ENCODE measurements at places on chromosomes 1 and 21.

DNA sequence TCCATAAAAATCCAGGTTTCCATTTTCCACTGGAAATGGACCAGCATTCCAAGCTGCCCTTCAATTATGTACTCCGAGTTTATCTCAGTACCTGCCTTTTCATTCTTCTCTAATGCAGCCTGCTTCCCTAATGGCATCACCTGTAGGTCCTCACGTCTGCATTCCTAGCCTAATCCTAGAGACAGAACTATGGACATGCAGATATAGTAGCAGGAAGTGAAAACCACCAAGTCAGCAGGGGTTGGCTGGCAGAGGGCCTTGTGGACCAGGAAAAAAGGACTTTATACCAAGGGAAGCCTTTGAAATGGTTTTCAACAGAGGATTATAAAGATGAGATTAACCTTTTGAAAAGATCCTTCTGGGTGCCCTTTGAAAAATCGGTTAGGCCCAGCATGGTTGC lies 135.7 kb upstream of the L1TD1 start:
- DNase-seq, result no peak

- no peak for DNase-seq
These were observed 2.8 kb downstream of the CDC7 start for GRCh38 chr1:91503332-91503900.

DNA sequence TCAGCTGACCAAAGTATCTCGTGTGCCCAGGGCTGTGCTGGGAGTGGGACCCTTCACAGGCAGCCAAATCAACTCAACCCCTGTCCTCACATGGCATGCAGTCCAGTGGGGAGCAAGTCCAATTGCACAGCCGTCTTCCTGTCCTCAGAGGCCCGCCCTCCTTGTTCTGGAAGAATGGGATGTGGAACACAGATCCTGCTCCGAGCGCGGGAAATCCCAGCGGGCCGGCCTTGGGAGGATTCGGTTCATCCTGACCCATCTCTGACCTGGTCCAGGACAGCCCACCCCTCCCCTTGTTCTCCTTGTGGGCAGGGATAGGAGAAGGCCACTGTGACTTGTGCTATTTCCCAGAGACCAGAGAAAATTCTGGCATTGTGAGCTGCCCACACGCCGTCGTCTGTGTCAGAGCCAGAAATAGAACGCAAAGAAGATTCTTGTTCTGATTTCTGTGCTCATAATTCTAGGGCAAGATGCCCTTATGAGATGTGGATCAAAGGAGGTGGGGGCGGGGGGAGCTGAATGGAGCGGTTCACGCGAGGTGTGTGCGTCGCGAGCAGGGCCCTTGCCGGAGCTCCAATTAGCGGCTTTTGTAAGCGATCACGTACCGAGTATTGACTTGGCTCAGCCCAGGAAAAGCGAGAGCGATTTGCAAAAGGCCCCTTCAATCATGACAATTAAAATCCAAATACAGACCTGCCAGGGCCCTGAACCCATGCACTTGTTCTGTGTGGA lies 79.2 kb downstream of the AJAP1 start:
- no peak for DNase-seq

DNA sequence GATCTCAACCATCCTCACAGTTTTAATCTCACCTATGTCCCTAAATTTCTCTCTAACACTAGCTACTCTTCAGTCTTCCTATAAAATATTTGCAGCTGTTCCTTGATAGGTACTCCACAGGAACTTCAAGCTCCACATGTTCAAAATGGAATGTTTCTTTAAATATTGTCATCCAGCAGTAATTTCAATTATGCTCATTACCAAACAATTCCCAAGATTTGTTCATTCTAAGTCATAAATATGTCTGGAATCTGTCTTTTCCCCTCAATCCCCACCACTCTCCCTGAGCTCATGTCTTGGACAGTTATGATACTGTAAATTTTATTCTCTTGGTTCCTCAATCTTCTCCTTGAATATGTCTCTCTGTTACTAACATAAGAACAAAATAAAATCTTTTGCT lies 214.4 kb downstream of the NRIP1 start:
- DNase-seq, result no peak

DNA sequence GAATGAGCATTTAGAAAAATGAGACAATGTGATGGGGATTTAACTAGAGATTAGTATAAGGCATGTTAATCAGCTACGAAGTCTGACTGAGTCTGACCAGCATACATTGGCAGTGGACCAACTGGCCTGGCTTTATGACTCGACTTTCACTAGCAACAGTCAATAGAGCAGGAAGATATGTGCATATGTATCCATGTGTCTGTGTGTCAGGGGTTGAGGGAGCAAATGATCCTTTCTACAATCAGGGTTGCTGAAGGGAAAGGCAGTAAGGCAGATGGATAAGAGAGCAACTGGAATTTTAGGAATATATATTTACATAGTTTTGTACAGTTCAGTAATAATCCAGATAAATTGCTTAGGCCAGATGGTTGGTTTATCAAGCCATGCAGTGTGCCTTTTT lies 645.6 kb downstream of the PLA2G4A start:
- DNase-seq, result no peak

- no peak for DNase-seq
These were observed 328.4 kb downstream of the PLA2G4A start for GRCh38 chr1:187157115-187157514.

DNA sequence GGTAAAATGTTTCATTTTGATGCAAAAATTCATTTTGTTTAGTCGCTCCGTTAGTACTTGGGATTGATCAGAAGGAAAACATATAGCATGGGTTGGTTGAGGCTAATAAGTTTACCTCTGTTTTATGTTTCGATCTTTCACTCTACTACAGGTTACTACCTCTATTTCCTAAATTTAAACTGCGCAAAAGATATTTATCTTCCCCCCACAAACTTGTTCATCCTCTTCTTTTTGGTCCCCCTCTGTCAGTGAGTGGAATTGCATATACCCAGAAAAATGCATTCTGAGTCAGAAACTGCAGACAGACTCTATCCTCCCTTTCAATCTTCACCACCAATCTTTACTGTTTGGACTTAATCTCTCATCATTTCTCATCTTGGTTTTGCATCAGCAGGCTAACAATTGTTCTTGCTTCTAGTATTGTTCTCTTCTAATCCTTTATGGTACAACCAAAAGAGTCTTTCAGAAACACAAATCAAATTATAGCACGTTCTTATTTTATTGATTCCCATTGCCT lies 316.0 kb upstream of the ADGRL4 start:
- DNase-seq, result no peak

DNA sequence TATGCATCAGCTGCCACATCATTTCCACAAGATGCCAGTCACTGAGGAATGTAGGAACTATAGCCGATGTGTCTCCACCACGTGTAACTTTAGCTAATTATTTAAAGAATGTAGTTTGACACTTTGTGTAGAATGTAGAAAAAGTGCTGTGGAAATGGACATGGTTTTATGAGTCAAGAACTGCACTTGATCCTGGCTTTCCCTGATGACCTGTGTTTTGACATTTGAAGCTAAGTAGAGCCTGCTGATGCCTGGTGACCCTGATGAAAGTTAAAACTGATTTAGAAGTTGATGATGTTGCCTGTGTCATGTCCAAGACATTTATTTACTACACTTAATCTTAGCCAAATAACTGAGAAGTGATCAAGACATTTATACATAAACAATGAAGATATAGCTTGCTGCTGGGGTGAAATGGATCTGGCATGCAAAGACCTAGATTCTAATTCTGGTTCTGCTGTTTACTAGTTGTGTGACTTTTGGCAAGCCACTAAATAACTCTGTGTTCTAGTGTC lies 4.4 kb upstream of the OSBPL9 start:
- no peak for DNase-seq

GRCh38 chr1:5348732-5349465 lies 643.3 kb downstream of the NPHP4 start:
- no peak for DNase-seq

DNA sequence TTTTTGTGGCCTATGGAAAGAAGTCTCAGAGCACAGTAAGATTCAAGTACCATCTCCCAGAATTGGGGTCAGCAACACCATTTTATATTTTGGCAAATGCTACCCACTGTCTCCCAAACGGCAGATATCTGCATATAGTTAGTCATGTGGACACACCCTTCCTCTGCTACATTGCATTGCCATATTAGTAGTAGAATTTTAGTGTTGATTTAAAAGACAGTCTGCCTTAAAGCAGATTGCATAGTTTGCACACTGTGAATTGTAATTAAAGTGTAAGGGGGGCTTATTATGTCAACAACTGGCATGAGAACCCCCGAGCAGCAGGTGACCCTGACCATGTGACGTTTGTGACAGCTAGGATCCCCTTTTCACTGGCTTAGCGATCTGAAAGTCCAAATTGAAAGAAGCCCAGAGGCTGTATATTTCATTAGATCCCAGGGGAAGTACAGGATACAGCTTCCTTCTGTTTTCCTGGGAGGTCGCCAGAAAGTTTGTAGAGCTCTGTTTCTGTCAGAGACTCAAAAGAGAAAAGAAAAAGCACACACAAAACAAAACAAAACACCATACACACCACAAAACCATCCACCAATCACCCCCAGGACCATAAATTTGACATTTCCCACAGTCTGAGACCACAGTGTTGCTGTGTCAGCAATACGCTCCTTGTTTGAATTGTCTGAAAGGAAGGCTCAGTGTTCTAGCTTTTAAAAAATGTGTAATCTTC lies 172.4 kb downstream of the NFIA start:
- peak; percentile 5 for DNase-seq

DNA sequence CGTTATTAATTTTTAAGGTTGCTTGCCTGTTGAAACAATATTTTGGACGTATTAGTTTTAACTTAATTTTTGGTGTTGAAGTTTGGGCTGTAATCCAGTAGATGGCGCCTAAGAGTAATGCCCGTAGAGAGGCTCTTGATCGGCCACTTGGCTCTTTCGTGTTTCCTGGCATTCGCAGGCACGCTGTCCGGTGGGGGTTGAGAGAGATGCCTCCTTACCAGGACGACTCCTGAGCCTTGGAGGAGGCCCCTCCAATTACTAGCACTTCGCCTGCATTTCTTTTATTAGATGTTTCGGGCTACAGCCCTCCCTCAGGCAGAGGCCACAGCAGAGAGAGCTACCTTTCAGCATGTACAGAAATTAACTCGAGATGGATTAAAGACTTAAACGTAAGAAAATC lies 12.0 kb downstream of the OR2M4 start:
- peak; percentile 63 for DNase-seq

- no peak for DNase-seq
These were observed 1.0 kb upstream of the BACH1 start for GRCh38 chr21:29297483-29298347.

- DNase-seq, result no peak
These were observed 258.4 kb downstream of the HLX start for GRCh38 chr1:221137666-221138065.

GRCh38 chr1:10850026-10850425 lies 53.6 kb upstream of the CASZ1 start:
- no peak for DNase-seq

DNA sequence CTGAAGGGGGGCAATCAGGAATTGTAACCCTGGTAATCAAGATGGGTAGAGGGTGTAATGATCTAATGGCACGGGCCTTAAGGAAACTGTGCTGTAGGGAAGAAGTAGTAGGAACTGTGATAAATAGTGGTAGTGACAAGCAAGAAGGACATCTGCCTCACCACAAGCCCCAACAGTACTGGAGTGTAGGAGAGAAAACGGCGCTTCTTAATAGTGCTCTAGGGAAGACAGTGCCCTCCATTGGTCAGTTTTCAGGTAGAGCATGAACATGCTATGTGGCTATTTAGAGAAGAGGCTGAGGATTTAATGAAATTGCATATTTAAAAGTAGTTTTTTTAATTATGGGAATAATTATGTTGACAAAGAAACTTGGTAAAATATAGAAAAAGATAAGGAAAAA lies 32.2 kb downstream of the SLC30A7 start:
- peak; percentile 36 for DNase-seq

DNA sequence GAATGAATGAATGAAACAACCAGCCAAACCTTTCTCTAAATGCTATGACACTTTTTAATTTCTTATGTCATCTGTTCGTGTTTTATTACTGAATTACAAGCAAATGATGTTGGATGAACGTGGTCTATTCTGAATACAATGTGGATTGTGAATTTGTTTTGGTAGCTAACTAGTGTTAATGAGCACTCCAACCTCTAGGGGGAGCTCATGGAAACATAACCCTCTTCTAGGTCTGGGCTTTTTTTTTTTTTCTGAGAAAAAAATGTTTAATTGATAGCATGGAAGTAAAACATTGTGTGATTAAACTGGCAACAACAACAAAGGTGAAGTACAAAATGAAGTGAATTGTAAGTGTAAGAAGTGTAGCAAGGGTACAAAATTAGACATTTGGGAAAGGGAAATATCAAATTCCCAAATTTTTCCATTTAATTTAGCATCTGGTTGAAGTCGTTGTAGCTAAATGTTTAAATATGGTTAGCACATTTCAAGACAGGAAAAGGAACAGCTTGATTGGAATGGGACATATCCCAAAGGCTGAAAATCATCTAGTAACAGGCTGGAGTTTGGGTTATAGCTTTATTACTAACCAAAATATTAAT lies 42.6 kb upstream of the PTGS2 start:
- DNase-seq, result peak; percentile 49

DNA sequence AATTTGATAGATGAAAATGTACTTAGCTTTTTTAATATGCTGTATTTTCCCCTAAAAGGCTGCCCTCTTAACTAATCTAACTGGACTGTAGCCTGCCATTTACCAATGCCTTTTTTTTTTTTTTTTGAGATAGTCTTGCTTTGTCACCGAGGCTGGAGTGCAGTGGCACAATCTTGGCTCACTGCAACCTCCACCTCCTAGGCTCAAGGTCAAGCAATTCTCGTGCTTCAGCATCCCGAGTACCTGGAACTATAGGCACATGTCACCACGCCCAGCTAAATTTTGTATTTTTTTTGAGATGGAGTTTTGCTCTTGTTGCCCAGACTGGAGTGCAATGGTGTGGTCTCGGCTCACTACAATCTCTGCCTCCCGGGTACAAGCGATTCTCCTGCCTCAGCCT lies 18.7 kb downstream of the PAFAH2 start:
- DNase-seq, result no peak

DNA sequence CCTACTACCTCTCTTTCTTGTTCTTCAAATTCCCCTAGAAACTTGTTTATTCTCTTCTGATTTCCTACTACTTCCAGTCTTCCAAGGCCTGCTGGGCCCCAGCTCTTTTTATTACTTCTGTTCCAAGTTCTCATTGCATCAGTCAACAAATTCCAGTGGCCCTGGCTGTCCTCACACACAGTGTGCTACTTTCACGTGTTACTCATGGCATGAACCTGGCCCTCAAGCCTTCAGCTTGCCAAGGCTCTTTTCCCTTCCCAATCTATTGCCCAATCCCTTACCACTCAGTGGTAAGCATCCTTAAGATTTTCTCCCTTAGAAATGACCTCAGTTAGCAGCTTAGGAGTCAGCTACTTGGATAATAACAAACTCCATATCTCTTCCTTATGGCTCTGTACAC lies 613.5 kb downstream of the LMO4 start:
- DNase-seq, result no peak
